Anterior cingulate cortex (tissue), 58 donors: ENCODE measurements at places on chromosomes 2 and 18.

- DNase-seq, result no peak
Observed at GRCh38 chr18:5582076-5582475, 38.3 kb upstream of the EPB41L3 start.

DNA sequence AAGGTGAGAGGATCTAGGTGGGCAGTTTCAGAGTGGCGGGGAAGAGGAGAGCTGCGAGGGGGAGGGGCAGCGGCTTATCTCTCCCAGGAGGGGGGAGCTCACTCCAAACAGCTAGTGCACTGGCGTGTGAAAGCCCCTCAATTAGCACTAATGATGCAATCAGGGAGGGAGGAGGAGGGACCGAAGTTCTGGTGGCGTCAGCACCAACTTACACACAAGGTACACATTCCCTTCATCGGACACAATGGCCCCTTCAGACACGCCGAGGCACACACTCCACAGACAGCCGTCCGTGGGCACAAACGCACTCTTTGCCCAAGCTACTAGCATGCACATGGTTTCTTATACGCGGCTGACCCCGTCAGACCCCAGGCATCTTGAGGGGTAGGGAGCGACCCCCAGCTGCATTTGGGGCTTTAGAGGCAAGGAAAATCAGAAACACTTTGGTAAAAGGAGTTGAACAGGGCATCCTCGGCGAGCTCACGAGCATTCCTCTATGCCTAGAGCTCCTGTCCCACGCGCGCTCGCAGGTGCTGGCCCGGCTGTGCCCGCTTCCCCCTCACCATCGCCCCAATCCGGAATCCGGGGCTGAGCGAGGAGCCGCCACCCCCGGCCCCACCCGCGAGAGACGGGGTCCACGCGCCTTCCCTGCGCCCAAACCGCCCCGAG lies 868 bp upstream of the PKDCC start:
- no peak for DNase-seq

DNA sequence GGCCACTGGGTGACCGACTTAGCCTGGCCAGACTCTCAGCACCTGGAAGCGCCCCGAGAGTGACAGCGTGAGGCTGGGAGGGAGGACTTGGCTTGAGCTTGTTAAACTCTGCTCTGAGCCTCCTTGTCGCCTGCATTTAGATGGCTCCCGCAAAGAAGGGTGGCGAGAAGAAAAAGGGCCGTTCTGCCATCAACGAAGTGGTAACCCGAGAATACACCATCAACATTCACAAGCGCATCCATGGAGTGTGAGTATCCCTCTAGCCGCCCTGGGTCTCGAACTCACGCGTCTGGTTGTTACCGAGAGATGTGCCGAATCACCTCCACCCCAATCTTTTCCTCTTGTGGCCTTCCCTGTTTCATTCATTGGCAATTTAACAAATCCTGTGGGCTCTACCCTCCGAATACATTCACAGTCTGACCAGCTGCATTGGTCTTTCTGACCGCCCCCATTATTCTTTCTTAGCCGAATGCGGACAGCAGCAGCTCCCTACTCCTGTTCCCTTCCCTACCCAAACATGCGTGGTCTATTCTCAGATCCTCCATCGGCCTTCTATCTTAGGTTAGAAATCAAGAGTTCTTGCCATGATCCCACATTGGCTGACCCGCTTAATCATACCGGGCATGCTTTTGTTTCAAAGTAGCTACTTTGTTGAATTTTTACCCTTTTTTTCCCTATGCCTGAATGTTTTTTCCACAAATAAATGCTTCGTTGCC lies 631 bp downstream of the RPL31 start:
- no peak for DNase-seq

- DNase-seq, result no peak
Observed at GRCh38 chr2:9693646-9694045, 62.8 kb upstream of the YWHAQ start.

DNA sequence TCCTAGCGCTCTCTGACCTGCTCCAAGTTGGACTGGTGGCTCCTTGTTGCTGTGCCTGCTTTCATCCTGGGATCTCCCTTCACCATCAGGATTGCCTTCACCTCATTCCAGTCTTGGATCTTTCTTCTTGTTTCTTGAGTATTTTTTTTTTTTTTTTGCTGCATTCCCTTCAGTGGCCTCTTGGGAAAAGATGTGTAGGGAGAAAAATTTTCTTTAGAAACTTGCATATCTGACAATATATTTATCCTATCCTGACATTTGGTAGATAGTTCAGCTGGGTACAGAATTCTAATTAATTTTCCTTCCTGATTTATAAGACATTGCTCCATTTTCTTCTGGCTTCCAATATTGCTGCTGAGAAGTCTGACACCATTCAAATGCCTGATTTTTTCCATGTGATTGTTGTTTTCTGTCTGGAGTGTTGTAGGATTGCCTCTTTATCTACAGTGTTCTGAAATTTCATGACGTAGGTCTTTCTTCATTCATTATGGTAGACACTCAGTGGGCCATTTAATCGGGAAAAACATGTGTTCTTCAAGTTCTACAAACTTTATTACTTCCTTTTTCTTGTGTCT lies 23.0 kb upstream of the IL1A start:
- DNase-seq, result no peak

DNA sequence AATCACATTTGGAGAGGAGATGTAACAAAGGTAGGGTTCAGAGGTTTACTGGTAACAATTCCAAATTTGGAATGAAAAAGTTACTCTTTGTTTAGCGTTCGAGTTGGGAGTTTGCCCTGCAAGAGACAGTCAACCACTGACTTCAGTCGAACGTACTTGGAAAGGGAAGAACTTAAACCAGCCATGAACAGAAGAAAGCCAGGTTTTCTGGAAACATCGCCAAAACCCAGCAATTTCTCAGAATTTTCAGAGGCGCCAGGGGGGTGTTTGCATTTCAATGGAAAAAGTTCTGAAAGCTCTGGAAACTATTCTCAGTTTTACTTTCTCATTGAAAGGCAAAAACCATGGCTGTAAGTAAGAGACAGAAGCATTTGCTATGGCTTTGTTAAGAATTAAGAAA lies 28.5 kb upstream of the AQP4 start:
- no peak for DNase-seq

GRCh38 chr2:20501974-20502373 lies 55.1 kb downstream of the RHOB start:
- DNase-seq, result no peak

DNA sequence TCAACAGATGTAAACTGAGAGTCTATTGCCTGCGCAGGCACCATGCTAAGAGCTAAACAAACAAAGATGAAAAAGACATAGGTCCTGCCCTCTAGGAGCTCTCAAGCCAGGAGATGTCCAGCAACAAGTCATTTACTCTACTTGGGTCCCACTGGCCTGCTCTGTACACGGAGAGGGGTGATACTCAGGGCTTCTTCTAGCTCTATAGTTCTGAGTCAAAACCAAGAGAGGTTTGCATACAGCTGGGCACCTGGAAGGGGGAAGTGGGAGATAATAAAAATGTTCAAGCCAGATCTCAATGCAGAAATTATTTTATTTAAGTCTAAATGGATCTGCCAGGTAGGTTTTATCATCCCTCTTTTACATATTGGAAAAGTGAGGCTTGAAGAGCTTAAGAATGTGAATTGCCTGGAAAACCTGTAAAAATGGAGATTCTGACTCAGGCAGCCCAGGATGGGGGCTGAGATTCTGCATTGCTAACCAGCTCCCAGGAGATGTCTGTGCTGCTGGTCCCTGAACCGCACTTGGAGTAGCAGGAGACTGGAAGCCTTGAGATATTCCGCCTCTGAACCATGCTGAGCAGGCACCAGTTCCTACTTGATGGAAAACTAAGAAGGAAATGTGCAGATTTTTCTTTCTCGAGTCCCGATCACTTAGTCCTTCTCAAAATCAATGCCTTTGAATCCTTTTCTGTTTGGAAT lies 201.1 kb downstream of the PRKCE start:
- DNase-seq, result no peak

DNA sequence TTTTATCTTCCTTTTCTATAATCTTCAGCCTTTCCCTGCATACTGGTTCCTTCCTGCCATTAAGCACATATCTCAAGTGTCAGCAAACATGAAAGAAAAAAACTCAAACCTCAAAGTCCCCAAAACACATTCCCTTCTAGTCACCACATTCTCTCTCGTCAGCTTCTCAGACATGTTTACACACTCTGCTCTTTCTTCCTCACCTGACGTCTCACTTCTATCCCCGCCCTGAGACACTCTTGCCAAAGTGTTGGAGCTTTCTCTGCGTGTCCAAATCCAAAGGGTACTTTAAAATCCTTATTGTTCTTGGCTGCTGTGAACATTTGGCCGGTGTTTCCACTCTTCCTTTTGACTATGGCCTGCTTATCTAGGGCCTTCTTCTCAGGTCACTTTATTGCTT lies 47.9 kb downstream of the SOX11 start:
- DNase-seq, result no peak

DNA sequence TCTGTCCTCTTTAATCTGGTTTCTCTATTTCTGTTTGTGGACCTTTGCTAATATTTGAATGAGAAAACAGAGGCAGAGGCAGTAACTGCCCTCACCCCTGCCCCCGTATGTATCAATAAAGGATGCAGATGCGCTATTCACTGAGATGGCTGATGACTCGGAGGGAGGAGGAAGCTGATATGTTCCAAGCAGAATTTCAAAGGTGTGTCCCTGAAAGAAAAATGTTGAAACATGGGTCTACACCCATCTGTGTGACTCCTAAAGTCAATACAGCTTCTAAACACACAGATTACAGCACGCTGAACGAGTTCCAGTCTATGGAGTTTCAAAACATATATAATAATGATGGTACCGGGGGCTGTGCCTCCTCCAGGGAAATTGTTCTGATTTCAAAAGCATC lies 38.8 kb downstream of the EPHA4 start:
- no peak for DNase-seq

- DNase-seq, result no peak
Observed at GRCh38 chr2:144323946-144324345, 196.0 kb downstream of the ZEB2 start.

- DNase-seq, result no peak
Observed at GRCh38 chr18:50606609-50607008, 46.7 kb downstream of the MAPK4 start.

DNA sequence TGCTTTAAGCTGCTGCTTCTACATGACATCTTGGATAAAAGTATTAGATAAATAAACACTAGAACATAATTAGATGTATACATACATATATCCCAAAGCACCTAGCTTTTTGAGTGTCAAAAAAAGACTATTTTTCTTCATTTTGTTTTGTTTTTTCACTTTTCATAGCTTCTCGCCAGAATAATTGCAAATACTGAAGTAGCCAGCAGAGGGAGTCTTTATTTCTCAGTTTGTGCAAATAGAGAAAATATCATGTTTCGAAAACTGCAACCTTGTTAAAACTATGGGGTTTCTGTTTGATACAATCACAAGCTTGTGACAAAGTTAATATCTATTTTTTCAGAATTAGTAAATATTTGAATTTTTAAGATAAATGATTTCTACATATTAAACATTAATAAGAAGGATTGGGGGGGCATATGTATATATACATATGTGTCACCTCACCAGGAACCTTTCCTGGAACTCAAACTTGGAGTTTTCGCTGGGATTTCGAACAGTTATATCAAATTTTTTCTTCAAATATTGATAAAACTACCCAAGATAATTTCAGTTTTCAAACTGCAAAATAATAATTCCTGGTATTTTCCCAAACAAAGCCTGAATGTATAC lies 61.0 kb downstream of the GRB14 start:
- no peak for DNase-seq

GRCh38 chr2:128405467-128405900 lies 86.8 kb upstream of the HS6ST1 start:
- DNase-seq, result no peak

DNA sequence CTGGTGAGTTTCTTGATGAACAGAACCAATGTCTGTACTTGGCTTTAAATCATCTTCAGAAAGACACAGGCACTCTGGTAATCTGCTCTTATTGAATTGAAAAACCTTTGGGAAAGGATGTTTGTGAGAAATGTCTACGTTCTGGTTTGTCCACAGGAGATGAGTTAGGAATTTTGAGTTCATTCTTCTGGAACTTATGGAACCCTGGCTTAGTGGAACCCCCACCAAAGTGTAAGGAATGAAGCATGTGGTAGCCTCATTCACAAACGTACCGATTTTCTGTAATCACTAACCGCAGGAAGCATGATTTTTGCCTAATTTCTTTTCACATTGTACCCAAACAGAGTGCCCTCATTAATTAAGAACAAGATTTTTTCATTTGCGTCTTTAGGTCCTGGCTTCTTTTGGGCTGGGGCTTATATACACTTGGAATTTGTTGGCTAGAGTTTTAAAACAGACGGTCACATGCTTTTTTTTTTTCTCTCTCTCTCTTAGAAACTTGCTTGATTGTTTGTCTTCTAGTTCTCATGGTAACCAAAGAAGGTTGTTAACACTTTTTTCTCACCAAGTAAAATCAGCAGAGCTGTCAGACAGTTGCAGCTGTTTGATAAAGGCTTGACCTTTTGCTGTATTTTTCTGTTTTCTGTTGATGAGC lies 314.1 kb upstream of the THUMPD2 start:
- no peak for DNase-seq

DNA sequence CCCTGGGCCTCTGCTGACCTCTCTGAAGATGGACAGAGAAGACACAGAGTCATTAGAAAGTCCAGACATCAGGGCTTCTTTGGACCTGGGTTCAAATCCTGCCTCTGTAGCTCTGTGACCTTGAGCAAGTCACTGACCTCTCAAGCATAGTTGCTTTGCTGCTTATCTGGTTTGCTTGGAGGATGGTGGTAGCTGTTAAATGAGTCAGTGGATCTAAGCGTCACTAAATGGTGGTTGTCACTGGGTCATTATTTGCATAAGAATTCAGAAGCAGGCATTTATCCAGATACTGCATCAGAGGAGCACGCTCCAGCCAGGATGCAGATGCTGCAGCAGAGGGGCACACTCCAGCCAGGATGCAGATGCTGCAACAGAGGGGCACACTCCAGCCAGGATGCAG lies 229.2 kb downstream of the GLI2 start:
- no peak for DNase-seq

DNA sequence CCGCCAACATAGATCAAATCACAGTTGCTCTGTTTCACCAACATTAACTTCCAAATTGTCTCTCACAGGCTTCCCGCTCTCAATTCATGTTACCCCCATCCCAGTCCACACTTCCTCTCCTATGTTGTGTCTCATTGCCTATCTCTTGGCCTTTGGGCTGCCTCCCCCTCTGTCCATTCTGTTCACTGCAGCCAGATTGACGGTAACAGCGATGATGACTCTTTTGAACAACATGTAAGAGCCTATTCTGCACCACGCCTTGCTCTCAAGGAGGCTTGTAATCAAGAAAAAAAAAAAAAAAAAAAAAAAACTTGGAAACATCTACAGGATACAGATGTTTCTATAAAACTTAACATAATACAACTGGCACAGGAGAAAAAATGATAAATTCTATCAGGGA lies 77.3 kb upstream of the RMDN2 start:
- DNase-seq, result no peak

- DNase-seq, result no peak
Observed at GRCh38 chr2:102485147-102485785, 12.2 kb downstream of the SLC9A4 start.

DNA sequence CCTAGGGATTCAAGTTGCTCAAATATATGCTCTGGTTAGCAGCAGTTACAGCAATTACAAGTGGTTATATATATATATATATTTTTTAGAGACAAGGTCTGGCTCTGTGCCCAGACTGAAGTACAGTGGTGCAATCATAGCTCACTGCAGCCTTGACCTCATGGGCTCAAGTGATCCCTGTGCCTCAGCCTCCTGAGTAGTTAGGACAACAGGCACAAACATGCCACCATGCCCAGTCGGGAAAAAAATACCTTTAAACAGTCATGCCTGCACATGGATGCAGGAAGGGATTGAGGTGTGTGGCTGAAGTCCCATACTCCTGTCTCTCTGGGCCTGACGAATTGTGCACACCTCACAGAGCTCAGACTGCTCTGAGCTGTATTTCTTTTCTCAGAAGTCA lies 19.6 kb upstream of the DNAH7 start:
- no peak for DNase-seq

GRCh38 chr18:31679791-31680432 lies 4.5 kb downstream of the B4GALT6 start:
- no peak for DNase-seq
